ENCODE measurements at places on chromosomes 1 and 21. TPM values are rescaled to one million over a fixed set of nuclear protein-coding genes. Genes with fewer than 3 reads are reported as not detected.

THAP3 gene
- total RNA-seq: 30.2 TPM

GRCh38 chr1:76428028-76428427 lies 353.5 kb downstream of the ST6GALNAC3 start:
- DNase-seq: no peak

DNAJC28 gene
- 5.3 TPM for total RNA-seq

DNA sequence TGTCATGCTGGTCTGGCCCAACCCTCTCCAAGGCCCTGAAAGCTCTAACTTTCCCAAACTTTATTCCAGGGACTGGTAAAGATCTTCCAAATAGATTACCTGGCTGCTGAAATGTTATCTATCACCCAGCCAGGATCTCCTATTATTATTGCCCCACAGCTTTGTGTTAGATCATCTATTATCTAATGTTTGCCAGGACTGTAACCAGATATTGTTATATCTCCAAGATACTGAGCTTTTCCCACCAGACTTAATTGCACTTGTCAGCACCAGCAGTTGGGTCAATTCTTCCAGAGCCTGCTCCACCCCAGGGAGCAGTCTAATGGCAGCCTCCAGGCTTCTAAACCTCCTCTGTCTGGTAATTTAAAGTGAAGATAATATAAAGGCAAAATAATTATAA lies 59.1 kb downstream of the PRDX6 start:
- DNase-seq: no peak

DNA sequence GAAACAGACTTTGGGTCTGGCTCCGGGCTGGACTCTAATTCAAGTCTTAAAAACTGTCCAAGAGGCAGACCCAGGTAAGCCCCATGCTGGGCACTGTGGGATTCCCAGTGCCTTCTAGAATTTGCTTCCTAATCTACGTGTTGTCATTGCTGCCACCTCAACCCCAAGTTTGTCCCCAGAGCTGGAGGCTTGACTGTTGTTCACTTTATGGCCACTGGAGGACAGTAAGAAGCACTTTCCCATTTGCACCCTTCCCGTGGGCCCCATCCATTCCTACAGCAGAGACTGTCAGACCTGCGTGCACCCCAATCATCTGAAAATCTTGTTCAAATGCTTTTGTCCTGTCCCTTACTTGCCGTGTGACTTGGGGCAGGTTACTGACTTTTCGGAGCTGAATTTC lies 29.4 kb upstream of the VASH2 start:
- DNase-seq: no peak

DNA sequence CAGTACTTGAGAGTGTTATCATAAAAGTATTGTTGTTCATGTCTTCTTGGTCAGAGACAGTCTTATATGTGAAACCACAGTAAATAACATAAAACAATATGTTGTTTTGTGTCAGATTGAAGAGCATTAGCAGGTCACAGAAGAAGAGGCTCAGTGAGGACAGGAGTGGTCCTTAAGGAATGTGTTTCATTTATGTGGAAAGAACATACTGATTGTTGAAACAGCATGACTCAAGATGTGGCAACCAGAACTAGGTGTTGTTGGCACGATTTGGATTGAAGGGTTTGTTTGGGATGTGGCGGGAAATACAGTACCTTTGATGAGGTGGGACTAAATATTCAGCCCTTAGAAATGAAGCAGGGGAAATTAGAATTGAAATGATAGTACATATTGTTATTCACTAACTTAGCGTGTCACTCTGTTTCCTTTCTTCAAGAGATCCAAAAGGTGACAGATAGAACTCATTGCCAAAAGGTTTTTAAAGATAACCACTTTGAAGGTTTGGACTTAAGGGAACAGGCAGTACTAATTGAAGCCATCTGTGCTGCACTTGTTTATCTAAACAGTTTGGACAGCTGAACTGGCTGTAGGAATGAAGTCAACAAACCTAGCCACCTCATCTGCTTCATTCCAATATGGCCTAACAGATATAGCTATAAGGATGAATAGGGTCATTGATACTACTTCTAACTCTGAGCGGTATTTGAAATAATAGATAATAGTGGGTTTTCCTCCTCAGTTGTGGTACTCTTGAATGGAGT lies 14.4 kb downstream of the RALGPS2 start:
- no peak for DNase-seq

DNA sequence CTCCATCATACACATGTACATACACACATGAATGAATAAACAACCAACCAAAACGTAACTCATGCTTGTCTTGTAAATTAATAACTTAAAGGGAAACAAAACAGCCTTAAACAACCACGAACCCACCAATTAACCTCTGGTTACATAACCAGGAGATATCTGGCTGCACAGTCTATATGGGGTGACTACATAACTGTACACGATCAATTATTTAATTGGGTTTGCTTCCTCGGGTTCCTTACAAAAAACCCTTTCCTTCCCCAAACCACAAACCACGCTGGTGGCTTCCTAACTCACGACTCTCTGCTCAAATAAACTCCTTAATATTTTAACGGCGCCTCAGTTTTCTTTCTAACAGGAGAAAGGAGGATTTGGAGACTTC lies 744 bp downstream of the ZNF670 start:
- DNase-seq: no peak

DNA sequence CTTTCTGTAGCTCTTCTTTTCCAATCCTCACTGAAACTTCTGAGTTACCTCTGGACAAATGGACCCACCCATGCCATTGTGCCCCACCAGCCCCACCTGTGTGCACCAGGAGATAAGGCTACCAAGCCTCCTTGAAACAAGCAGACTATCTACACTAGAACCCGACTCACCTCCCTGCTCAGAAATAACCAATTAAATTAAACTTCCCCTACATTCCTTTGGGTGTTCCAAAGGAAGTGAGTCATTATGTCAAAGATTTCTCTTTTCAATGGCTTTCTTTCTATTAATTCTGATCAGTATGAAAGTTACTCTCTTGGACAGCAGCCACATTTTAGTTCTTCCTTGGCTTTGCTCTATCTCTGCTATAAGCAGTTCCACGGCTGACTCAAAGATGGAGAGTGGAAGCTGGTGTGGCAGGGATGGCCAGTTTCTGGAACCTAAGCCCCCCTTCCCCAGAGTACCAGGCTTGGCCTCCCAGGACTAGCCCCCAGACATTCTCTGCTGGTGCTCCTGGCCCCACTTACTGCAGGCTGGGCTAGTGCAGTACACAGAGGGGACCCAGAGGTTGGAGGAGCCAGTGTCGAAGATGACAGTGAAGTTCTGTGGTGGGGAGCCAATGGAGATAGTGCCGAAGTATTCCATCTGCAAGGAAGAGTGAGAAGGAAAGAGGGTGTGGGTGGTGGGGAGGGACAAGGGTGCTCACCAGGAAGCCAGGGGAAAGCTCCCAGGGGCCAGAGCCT lies 1.9 kb downstream of the CTSE start:
- no peak for DNase-seq

DNA sequence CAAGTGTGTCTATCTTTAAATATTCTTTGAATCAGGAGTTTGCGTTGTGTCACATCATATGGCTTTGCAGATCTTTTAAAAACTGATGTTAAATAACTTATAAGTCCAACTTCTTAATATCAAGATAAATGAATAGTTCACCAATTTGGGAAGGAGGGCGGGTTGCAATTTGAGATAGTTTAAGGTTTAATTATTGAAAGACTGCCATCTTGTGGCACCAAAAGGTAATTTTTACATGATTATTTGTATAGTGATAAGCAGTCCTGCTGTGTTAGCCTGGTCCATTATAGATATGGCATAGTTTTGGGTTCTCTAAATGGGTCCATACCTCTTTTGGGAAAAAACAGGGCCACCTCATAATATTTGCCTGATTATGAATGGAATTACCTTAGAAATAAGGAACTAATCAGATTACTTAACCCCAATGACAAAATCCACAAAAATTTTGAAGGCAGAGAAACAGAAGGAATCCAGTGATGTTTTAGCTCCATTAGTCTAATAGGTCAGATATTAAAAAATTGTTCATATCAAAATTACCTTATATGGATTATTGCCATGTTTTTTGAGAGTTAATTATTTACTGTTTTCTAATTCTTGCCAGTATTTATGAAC lies 64.3 kb downstream of the PRKAA2 start:
- no peak for DNase-seq

RAD54L gene
- total RNA-seq: 4.6 TPM

DNA sequence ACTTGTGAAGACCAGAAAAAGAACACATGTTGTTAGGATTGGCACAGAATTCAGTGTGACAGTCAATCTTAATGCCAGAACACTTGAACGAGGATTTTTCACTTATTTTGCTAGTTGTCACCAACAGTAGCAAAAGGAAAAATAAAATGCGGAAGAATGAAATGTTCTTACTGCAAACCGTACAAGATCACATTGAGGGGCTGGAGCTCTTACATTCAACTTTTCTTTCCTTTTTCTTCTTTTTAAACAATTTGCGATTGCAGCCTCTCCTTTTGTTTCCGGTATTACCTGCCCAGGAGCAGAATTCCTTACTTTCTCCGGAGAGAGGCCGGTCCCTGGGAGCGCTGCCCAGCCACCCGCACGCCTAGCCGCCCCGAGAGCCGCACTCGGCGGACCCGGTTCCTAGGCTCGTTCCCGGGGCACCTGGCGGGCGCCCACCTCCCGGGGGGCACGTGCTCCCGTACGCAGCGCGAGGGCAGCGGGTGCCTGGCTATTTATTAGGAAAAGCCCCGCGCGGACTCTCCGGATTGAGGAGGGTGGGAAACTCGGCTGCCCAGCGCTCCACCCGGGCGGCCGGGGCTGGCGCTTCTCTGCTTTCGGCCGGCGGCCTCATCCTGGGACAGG lies 1.2 kb upstream of the CAMTA1 start:
- no peak for DNase-seq
